ENCODE measurements at places on chromosomes 6 and 20.

DNA sequence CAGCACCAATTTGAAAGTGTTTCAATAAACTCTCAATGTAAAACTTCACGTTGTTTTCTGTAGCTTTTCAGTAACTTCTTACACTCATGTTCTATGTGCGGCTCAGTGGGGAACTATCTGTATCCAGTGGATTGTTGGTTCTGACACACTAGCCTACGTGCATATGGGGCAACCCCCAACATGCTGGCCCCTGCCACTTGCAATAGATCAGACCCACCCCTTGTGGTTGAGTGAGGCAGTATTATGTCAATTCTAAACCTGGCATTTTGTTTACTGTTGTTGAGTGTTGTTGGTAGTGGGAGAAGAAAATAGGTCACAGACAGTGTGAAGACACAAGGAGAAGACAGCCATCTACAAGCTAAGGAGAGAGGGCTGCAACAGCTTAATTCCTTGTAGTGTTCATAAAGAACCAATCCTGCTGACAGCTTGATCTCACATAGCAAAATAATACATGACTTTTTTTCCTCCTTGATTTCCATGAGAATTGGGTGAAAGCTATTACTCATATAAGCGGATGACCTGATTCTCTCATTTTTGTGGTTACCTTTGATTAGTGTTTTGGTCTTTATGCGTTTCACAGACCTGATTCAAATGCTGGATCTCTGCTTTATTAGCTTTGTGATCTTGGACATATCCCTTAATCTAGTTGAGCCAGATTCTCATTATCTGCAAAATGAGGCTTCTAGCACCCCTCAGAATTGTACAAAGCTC is 320.4 kb downstream of the LAMA2 start:
- DNase-seq, result peak; percentile 45

- peak; percentile 27 for DNase-seq
Observed at GRCh38 chr20:63094767-63095499, 88.2 kb upstream of the BHLHE23 start.

DNA sequence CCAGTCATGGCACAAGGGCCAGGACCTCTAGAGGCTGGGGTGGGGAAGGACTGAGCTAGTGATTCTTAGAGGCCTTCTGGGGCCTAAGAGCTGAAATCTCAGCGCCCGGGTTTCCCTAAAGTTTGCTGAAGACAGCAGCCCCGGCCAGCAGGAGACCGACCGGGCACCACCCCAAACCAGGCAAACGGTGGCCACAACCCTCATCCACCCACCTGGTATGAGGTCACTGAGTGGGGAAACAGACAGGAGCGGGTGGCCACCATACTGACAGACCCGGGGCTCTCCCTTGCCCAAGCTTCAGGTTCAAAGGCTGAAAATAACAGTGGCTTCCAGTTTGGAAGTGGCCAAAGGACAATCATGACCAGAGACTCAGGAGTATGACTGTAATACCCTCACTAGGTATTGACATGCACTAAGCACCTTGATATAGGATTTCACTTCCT is 35.0 kb upstream of the ID1 start:
- no peak for DNase-seq

- DNase-seq, result no peak
Observed at GRCh38 chr6:17536586-17536985, 63.5 kb upstream of the FAM8A1 start.

DNA sequence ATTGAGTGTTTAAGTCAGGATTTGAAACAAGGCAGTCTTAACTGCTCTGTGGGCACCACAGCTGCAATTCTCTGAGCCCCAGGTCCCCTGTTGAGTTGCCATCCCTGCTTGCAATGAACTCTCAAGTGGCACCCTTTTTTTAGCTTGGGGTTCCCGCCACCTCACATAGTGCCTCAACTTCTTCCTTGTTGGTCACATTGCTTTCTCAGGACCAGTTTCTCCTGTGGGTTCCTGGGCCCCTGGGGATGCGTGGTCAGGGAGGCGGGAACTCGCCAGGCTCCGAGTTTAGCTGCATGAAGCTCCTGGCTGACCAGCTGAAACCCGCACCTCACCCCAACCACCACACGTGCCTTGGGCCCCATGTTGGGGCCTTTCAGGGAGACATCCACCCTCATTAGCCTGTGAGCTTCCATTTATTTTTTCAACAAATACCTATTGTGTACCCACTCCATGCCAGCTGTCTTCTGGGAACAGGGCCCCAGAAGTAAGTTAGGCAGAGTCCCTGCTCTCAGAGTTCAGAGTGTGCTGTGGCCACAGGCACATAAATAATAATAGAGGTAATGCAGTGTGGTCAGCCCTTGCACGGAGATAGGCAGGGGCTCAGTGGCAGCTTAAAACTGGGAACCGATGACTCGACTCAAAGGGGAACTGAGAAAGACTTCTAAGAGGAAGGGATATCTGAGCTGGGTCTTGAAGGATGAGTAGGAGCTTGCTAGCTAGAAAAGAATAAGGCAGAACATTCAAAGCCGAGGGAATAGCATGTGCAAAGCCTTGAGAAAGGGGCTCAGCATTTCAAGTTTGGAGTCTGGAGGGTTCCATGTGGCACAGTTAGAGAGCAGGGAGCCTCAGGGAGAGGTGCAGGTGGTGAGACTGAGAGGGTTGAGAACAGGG is 33.9 kb upstream of the FAM83D start:
- DNase-seq, result no peak

DNA sequence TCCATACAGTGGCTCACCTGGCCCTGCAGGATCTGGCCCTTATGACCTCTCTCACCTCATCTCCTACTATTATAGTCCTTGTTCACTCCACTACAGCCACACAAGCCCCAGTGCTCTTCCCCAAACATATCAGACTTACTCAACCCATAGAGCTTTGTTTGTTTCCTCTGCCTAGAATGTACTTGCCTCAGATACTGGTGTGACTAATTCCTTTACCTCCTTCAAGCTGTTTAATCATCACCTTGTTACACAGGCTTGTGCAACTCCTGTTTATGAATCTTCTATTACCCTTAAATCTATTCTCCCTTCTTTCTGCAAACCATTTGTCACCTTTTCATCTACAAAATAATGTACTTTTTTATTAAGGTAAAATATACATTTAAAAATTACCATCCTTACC is 3.2 kb downstream of the DEFB125 start:
- no peak for DNase-seq

DNA sequence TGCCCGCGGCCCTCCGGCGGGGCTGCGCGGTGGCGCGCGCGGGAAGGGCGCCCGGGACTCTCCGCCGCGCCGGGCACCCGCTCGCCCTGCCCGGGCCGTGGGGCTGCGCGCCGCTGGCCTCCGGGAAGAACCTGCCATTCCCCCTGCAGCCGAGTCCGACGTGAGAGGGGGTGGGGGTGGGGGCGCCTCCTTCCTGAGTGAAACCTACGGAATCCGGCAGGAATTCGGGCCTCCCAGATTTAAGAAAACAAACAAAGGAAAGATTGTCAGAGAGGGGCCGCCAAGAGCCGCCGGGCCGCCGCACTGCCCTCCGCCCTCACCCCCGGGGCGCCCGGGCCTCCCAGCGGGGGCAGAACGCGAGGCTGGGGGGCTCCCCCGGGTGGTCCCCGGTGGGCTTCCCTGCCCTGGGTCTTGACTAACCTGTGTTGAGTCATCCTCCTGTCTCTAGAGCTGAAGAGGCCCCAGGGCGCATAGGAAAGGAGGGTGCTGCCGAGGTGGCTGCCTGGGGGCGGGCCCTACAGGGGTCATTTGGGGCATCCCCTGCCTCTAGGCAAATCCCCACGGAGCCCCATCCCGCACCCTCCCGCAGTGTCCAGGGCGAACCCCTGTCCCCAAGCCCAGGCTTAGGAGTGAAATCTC is 42.2 kb upstream of the FOXP4 start:
- DNase-seq, result peak; percentile 81

GRCh38 chr6:125994670-125995488 is 8.5 kb downstream of the TRMT11 start:
- DNase-seq, result no peak

GRCh38 chr20:17721802-17722486 is 22.2 kb downstream of the BANF2 start:
- DNase-seq, result no peak

GRCh38 chr20:44678990-44679611 is 27.6 kb upstream of the ADA start:
- DNase-seq, result peak; percentile 84

GRCh38 chr20:36465109-36466080 is 75.9 kb upstream of the MYL9 start:
- DNase-seq, result peak; percentile 98

DNA sequence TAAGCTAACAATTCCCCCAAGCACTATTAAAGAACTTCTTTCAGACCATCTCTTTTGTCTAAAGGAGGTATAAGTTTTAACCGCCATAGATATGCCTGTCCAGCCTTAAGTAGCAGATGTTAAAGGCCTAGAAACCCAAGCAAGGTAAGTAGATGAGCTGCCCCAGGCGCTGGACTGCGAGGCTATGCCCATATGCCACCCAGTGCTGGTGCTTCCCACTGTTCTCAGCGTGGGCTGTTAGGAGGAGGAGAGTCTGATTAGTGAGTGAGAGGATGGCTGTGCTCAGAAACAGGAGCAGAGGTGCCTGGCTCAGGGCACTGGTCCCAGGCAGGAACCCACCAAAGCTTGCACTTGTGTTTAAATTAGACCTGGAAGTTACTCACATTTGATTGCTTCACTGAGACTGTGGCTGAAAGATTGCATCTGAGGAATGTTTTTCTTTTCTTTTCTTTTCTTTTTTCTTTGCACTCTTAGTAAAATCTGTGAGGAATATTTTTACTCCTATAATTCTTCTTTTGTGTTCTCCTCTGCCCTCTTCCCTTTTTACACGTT is 32.2 kb downstream of the PRPH2 start:
- DNase-seq, result no peak

DNA sequence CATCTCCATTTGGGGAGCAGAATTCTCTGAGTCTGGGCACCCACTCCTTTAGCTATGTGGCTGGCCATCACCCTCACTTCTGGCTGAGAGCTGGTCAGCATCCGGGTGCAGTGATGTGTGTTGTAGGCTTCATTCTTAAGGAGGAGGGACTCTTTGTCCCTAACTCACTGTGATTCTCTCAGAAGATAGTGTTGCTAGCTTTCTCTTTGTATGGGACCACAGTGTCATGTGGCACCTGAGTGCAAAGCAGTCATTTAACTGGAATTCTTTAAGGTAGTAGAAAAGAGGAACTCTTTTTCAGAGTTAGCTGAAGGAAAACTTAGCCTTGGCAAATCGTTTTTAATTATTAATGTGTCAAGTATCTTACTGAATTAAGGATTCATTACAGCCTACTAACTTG is 165.9 kb downstream of the JARID2 start:
- DNase-seq, result peak; percentile 18

DNA sequence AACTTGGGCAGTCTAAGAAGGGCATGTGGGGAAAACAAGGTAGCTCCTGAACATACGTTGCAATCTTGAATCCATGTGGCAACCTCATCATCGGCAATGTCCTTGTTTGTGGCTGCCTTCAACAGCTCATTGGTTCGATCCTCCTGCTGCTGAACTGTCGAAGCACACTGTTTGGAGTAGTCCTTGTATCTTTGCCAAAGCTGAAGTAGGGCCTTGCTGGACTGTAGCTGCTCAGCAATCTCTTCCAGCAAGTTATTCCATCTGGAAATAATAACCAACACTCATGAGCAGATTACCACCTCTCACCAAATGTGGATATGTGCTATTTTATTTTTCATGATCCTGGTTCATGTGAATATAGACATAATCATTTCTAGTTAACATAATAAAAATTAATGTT is 413.3 kb downstream of the ESR1 start:
- no peak for DNase-seq

DNA sequence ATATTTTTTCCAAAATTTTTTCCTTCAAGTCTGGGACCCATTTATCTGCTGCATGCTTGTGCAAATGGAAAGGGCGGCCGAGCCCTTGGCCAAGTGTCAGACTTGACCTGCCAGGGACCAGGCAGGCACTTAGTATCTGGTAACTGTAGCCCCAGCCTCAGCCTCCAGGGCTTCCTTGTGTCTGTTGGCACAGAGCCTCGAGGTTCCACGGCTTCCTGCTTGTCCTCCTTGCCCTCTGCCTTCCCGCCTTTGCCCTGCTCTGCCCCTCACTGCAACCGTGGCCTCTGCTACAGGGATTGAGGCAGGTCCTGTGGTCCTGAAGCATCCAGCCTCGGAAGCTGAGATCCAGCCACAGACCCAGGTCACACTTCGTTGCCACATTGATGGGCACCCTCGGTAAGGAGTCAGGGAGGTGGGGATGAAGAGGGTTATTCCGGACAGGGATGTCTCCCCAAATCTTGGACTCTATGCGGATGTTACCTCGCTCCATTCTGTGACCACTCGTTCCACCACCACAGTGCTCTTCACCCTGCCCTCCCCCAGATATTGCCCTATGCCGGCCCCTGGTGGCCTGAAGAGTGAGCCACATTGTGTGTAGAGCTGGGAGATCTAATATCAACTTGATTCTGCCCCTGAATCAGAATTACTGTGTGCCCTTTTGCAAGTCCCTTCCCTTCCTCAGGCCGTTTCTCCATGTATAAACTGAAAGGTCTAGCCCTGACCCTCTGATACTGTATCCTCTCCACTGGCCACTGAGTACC is 41.5 kb upstream of the SRF start:
- DNase-seq, result no peak

DNA sequence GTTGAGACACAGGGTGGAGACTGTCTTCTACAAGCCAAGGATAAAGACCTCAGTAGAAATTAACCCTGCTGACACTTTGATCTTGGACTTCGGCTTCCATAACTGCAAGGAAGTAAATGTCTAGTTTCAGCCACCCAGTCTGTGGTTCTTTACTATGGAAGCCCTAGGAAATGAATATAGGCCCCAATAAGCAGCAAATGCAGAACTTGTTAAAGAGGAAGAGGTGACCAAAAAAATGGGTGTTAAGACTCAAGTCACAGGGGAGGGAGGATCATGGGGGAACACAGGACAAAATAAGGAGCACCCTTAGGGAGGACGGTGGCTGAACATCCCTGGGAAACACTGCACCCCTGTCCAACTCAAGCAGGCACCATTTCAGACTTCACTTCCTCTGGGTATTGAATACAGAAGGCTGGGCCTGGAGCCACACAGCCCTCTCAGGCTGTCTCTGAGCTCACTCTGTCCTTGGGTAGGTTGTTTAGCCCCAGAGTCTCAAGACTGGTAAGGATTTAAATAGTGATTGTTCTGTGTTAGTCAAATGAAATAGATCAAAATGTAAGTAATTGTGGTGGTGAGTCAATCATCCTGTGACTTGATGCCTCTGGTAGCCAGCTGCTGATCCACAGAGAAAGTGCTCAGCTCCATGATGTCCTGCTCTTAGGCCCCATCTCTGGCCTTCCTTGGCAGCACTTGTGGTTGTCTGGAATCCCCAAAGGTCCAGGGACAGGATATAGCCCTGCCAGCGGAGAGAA is 30.5 kb upstream of the SIRPD start:
- no peak for DNase-seq

DNA sequence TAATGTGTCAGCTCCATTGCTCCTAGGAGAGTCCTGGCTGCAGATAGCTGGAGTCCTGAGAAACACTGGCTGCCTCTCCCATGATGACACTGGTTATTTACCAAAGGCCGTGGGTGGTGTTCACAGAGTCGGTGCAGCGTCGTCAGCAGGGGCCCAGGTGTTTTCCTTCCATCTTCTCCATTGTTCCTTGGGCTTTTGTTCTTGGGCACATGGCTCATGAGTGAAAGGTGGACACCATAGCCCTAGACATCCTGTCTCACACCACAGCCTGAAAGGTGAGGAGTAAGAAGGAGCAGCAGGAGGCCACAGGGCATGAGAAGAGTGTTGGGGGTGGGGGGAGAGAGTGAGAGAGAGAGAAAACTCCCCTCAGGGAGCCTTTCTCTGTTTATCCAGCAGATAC is 9.1 kb downstream of the CST5 start:
- no peak for DNase-seq

- DNase-seq, result no peak
Observed at GRCh38 chr6:120876424-120876823, 457.9 kb downstream of the TBC1D32 start.

GRCh38 chr6:5094327-5094726 is 9.2 kb downstream of the PPP1R3G start:
- DNase-seq, result no peak

- no peak for DNase-seq
Observed at GRCh38 chr6:45607798-45608197, 230.1 kb upstream of the SUPT3H start.
